ENCODE measurements at places on chromosomes 2 and 18.

DNA sequence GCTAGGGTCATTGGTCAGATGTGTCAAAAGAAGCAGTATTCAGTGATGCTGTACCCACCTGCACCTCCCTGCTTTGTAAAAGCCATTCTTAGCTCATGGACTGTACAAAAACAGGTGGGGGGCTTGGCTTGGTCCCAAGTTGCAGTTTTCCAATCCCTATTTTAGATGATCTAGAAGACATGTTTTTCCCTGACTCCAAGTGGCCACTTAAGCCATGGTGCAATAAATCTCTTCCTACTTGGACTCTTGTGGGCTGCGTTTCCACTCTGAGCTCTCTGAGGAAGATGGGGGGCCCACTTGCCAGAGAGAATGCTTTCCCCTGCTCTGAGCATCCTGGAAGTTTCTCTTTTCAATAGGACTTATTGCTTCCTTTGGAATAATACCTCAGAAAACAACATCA, 57.0 kb upstream of the SPP2 start:
- DNase-seq = no peak

- no peak for DNase-seq
These were observed 232.2 kb downstream of the MYCN start for GRCh38 chr2:16172324-16173175.

- DNase-seq = no peak
These were observed 663.3 kb upstream of the ACVR2A start for GRCh38 chr2:147181351-147182029.

DNA sequence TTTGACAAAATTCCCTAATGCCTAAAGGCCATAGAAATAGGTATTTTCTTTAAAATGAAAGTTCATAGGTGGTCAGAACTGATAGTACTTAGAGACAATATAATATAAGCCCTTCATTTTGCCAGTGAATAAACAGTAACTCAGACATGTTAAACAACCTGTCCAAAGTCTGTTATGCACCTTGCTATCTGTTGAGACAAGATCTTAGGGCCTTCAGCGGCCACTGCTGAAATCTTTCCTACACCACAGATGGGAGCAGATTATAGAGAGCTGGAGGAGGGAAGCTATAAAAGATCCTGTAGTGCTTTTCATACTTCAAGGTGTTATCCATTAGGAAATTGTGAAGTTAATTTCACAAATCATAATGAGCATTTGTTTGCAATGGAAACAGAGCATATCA, 13.8 kb downstream of the CERKL start:
- no peak for DNase-seq

GRCh38 chr2:201892516-201892915, 86.2 kb downstream of the CDK15 start:
- DNase-seq = no peak

- no peak for DNase-seq
These were observed 37.9 kb downstream of the RBBP8 start for GRCh38 chr18:22971038-22971437.

GRCh38 chr2:70450641-70451250, 102.9 kb downstream of the TGFA start:
- DNase-seq = no peak

- DNase-seq = no peak
These were observed 49.0 kb downstream of the FAM168B start for GRCh38 chr2:131044075-131044756.

DNA sequence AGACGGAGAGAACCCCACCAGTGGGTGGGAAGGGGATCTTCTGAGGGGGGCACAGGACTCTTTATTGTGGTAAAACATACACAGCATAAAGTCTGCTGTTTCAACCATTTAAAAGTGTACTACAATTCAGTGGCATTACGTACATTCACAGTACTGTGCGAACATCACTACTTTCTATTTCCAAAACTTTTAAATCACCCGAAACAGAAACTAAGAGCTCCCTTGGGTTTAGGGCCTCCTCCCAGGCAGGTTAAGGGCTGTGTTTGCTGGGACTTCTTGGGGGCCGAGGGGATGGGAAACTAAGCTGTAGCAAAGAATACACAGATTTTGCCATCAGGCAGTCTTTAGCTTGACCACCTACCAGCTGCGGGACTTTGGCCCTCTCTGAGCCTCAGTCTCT, 242.0 kb downstream of the HAUS1 start:
- DNase-seq = no peak
